ENCODE measurements at places on chromosomes 1 and 21. TPM values are rescaled to one million over a fixed set of nuclear protein-coding genes. Genes with fewer than 3 reads are reported as not detected.

FOXJ3 gene
- total RNA-seq, result 47.9 TPM

DNAJC6 gene
- total RNA-seq, result 5.7 TPM

MAP1LC3C gene
- 0.27 TPM for total RNA-seq

TMCC2 gene
- 2.5 TPM for total RNA-seq

LRRC47 gene
- total RNA-seq, result 27.3 TPM

SPRR2E gene
- not detected for total RNA-seq

IRF6 gene
- total RNA-seq, result 35.3 TPM

LCE1E gene
- not detected for total RNA-seq

KMO gene
- total RNA-seq, result 1.4 TPM

ZFP69B gene
- total RNA-seq, result 3.2 TPM

PIGR gene
- 23.3 TPM for total RNA-seq

CREG1 gene
- total RNA-seq, result 183 TPM

OR10Z1 gene
- not detected for total RNA-seq

MROH9 gene
- 0.23 TPM for total RNA-seq
